T-cell (primary cell): ENCODE measurements at places on chromosomes 1 and 21.
A peak's percentile ranks its signal among the peaks of the same experiment; 100 is the strongest.

DNA sequence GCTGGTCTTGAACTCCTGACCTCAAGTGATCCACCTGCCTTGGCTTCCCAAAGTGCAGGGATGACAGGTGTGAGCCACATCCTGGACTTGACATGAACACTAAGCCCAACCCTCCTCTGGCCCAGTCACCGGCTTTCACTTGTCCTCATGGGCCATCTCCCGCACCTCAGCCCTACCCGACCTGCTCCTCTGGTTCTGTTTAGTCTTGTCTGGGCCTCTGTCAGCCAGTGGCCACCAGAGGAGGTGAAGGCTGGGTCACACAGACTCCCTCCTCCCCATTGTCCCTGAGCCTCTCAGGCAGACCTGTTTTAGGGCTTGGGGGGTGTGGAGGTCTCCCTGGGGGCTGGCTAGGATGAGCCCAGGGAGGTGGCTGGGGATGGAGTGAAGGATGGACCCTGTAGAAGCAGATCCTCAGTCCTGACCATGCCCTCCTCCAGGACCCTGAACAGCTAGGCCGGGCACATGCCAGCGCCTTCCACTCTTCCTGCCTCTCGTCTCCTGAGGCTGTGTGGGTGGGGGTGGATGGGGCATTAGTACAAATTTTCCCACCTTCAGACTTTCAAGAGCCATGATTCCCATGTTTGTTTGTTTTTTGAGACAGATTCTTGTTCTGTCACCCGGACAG, 26.1 kb upstream of the UMODL1 start:
- no peak for DNase-seq

- no peak for DNase-seq
These were observed 469.6 kb downstream of the DPYD start for GRCh38 chr1:97451046-97451826.

GRCh38 chr1:40858856-40859416, 3.2 kb downstream of the CITED4 start:
- no peak for DNase-seq

DNA sequence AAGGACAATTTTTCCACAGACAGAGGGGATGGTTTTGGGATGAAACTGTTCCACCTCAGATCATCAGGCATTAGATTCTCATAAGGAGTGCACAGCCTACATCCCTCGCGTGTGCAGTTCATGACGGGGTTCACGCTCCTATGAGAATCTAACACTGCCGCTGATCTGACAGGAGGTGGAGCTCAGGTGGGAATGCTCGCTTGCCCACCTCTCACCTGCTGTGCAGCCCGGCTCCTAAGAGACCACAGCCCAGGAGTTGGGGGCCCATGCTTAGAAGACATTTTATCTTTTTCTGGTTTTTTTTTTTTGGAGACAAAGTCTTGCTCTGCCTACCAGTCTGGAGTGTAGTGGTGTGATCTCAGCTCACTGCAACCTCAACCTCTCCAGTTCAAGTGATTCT, 16.0 kb downstream of the GNB1 start:
- DNase-seq, result no peak

DNA sequence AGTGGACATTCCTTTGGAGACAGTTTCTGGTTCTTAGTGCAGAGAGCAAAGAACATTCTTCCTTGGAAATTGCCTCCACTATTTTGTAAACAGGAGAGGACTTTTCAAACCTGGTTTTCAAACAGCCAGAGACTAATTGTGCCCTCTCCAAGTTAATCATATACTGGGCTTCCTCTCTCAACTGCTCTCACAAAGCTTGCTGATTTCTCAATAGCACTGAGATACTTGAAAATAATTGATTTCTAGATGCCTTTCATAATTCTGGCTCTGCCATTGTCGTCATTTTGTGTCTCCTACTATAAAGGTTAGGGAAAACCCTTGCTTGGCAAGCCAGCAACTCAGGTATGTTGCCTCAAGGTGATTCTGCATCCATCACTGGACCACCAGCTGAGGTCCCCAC, 56.0 kb downstream of the KCNJ15 start:
- DNase-seq, result no peak

DNA sequence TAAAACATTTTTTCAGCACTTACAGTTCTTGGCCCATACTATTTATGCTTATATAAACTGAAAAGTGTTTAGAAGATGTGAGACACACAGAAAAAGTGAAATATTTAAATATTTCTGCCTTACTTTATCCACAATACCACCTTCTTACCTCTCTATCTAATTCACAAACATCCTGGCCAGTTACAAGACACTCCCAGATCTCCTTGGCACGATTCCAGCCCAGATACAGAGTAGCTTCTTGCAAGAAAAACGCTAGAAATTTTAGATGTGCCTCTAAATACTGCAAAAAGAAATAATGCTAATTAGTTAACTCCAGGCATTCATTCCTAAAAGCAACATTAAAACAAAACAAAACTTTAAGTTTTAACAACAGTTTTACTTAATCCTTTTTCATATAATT, 68.4 kb downstream of the USP24 start:
- no peak for DNase-seq

GRCh38 chr1:8217011-8217711, 100.8 kb upstream of the SLC45A1 start:
- peak; percentile 25 for DNase-seq

- no peak for DNase-seq
These were observed 43.3 kb upstream of the FCRL4 start for GRCh38 chr1:157641177-157641576.

DNA sequence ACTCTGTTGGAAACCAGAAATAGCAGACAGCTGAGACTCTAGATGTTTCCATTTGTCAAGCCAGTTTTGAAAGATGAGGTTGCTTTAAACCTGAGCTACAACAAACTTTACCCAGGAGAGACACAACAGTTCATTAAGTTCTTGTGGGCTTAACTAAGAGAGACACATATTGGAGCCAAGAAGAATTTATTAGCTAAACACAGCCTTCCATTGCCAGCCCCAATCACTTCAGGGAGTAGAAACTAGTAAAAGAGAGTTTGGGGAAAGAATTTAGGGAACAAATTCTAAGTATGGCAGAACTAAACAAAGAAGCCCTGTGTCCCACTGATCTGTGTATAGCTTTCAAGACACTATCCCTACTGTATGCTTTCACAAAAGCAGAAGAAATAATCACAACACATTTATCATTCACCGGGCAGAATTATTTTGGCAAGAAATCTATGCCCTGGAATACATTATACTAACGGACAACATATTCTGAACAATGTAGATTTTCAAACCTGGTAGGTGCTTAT, 87.3 kb upstream of the KAZN start:
- no peak for DNase-seq
